Smooth muscle cell of trachea (primary cell): ENCODE measurements at places on chromosomes 5 and 9. TPM values are rescaled to one million over a fixed set of nuclear protein-coding genes. Genes with fewer than 3 reads are reported as not detected.

The PTGER4 gene
- 10.3 and 23.3 TPM in 2 replicates for total RNA-seq

The ZDHHC12 gene
- 44.8 and 51.5 TPM in 2 replicates for total RNA-seq

The AMBP gene
- 0.15 and 0.17 TPM in 2 replicates for total RNA-seq

The CCNO gene
- total RNA-seq: 0.17 TPM in 1 of 2 replicates, not detected in the other

The DOK3 gene
- total RNA-seq: 1.8 and 2.0 TPM in 2 replicates

The LCN9 gene
- total RNA-seq: not detected in 2 replicates

The PCDHA13 gene
- total RNA-seq: under 0.01 TPM in 2 replicates

The SPINK7 gene
- not detected in 2 replicates for total RNA-seq

The ATP10B gene
- total RNA-seq: not detected in 2 replicates

The SLC28A3 gene
- 0.15 and 0.50 TPM in 2 replicates for total RNA-seq

The IFNA13 gene
- total RNA-seq: not detected in 2 replicates

The ZNF658 gene
- 6.1 and 8.0 TPM in 2 replicates for total RNA-seq

The RAB3C gene
- not detected in 2 replicates for total RNA-seq

The RANBP17 gene
- total RNA-seq: 0.83 and 6.8 TPM in 2 replicates

The CER1 gene
- not detected in 2 replicates for total RNA-seq

The ARSI gene
- total RNA-seq: 12.1 and 18.9 TPM in 2 replicates

The EGFLAM gene
- 2.5 and 3.0 TPM in 2 replicates for total RNA-seq

The EDIL3 gene
- total RNA-seq: 23.9 and 40.4 TPM in 2 replicates

The UGT3A2 gene
- total RNA-seq: not detected in 2 replicates

The GBGT1 gene
- 3.1 and 5.6 TPM in 2 replicates for total RNA-seq

The LCN1 gene
- not detected in 2 replicates for total RNA-seq

The SUSD3 gene
- 0.73 and 1.3 TPM in 2 replicates for total RNA-seq

The TUSC1 gene
- 7.4 and 9.9 TPM in 2 replicates for total RNA-seq

The IL4 gene
- total RNA-seq: not detected in 2 replicates

The PCDHGB3 gene
- 7.1 and 9.4 TPM in 2 replicates for total RNA-seq

The NMUR2 gene
- total RNA-seq: not detected in 2 replicates

The SLC22A4 gene
- total RNA-seq: 2.2 and 3.0 TPM in 2 replicates

The ITGA2 gene
- 22.8 and 24.5 TPM in 2 replicates for total RNA-seq

The HOMER1 gene
- 3.8 and 6.1 TPM in 2 replicates for total RNA-seq

The SPAAR gene
- total RNA-seq: under 0.01 TPM in 1 of 2 replicates, not detected in the other

The NUTM2G gene
- not detected in 2 replicates for total RNA-seq

The CDH10 gene
- total RNA-seq: under 0.01 and 0.83 TPM in 2 replicates

The PCDHB2 gene
- total RNA-seq: 0.58 and 3.0 TPM in 2 replicates

The RORB gene
- total RNA-seq: 0.87 and 1.5 TPM in 2 replicates

The MLANA gene
- total RNA-seq: not detected in 2 replicates

The ADAMTSL1 gene
- total RNA-seq: 93.5 and 148 TPM in 2 replicates

The FAM193B gene
- total RNA-seq: 25.7 and 41.7 TPM in 2 replicates

The ARHGAP26 gene
- 5.2 and 12.1 TPM in 2 replicates for total RNA-seq

The PCDHGB1 gene
- total RNA-seq: 4.4 and 4.5 TPM in 2 replicates

The ZNF622 gene
- 50.8 and 58.6 TPM in 2 replicates for total RNA-seq

The IL13 gene
- total RNA-seq: not detected in 2 replicates

The CXCL14 gene
- total RNA-seq: 0.33 TPM in 1 of 2 replicates, not detected in the other

The PTPRD gene
- total RNA-seq: 13.1 and 21.5 TPM in 2 replicates

The KLF9 gene
- total RNA-seq: 30.8 and 31.3 TPM in 2 replicates

The DMRT3 gene
- not detected in 2 replicates for total RNA-seq

The GMCL2 gene
- total RNA-seq: under 0.01 TPM in 1 of 2 replicates, not detected in the other

The ADAMTS2 gene
- total RNA-seq: 50.3 and 76.6 TPM in 2 replicates

The PFN3 gene
- not detected in 2 replicates for total RNA-seq

The CAMK2A gene
- 1.5 and 3.8 TPM in 2 replicates for total RNA-seq

The MXD3 gene
- 3.0 and 30.5 TPM in 2 replicates for total RNA-seq

The TDRD7 gene
- 8.8 and 13.5 TPM in 2 replicates for total RNA-seq

The PHF24 gene
- total RNA-seq: under 0.01 TPM in 1 of 2 replicates, not detected in the other

The SOHLH1 gene
- total RNA-seq: not detected in 2 replicates

The REEP2 gene
- total RNA-seq: 8.4 and 25.1 TPM in 2 replicates
